ENCODE measurements at places on chromosomes 1 and 21.

DNA sequence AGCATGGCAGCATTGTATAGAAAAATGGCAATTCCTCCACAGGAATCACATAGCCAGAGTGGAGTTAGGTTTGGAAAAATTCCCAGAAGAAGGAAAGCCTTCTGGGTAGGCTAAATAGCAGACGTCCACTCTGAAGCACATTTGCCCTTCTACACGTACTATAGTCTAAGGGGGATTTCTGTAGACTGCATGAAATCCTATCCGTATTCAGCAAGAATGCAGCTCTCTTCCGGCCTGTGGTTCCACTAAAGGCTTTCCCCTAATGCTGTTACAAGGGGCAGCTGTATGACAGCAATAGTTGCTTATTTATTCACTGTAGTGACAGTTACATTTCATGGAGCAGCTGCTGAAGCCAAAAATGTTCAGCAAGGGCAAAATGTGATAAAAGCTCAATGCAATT, 263.6 kb downstream of the RWDD3 start:
- no peak for DNase-seq

DNA sequence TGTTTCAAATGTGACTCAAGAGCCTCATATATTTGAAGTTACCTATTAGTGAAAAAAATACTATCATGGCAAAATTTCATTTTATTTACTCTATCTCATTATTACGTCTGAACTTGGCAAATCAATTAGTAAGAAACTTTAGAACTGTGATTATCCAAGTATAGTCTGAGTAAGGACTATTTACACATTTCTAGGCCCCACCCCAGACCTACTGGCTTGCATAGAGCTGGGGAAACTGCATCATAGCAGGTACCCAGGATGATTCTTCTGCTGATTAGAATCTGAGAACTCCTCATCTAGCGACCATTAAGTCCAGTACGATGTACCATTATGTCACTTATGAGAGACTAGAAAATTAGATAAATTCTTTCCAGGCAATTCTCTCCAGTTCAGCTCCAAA, 20.1 kb downstream of the MCOLN3 start:
- no peak for DNase-seq

GRCh38 chr1:111089638-111090037, 50.3 kb downstream of the DRAM2 start:
- DNase-seq, result no peak

DNA sequence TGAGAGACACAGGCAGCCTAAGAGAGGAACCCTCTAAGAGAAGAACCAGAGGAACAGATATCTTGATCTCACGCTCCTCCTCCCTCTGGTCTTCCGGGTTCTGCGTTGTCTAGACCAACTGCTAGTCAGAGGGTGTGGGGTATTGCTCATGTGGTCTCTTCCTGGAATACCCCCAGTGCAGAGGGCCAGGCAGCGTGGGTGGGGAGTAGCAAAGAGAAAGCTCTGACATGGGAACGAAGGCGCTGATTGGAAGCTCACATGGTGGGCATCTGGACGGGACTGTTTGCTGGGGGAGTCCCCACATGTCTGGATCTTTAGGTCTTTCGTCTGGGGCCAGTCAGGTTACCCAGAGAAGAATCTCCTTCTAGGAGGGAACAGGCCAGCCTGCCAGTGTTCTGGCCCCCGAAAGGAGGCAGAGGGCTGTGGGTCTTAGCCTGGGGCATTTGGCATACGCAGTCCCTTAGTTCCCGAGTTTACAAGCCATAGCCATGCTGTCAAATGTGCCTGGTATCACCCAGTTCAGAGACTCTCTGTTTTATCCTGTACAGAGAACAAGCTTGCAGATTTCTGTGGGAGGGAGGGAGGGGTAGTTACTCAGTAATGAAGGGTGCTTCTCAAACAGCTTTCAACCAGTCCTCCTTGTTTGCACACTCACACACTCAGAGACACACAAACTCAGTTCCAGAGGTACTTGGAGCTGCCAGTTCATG, 18.3 kb upstream of the IL6R start:
- no peak for DNase-seq

GRCh38 chr1:56816264-56816663, 2.9 kb downstream of the FYB2 start:
- no peak for DNase-seq

Measured in tibial nerve (tissue), 4 donors.